Effector memory CD4-positive, alpha-beta T cell (primary cell): ENCODE measurements at places on chromosomes 1 and 21.
A peak's percentile ranks its signal among the peaks of the same experiment; 100 is the strongest.

GRCh38 chr1:230301822-230302221 lies 124.3 kb downstream of the PGBD5 start:
- no peak overlapping the region for H3K4me3 ChIP-seq
- no peak for DNase-seq
- no peaks in the 10 kb centered on the region for H3K27me3 ChIP-seq
- H3K36me3 ChIP-seq: no peaks in the 10 kb centered on the region

- no peak for DNase-seq
- H3K4me1 ChIP-seq: no peaks in the 10 kb centered on the region
- no peaks in the 10 kb centered on the region for H3K27me3 ChIP-seq
- H3K36me3 ChIP-seq: no peaks in the 10 kb centered on the region
- H3K4me3 ChIP-seq: no peak overlapping the region
These were observed 56.5 kb downstream of the CAMSAP2 start for GRCh38 chr1:200795156-200795555.

DNA sequence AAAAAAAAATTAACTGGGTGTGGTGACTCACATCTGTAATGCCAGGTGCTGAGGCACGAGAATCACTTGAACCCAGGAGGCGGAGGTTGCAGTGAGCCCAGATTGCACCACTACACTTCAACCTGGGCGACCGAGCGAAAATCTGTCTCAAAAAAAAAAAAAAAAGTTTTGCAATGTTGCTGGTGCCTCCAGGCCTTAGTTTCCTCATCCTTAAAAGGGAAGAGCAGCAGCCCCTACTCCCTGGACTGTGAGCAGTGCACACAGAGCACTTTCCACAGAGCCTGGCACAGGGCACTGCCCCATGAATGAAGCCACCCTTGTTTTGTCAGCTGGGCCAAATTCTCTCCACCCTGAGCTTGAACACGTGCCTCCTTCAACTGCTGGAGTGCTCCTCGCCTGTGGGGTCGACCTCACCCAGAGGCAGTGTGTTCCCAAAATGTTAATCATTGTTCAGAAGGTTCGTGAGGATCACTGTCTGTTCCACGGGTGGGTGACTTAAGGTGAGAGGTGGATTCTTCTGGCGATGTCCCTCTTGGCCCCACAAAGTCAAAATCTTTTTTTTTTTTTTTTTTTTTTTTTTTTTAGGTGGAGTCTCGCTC lies 152.1 kb upstream of the TMEM51 start:
- no peak overlapping the region for H3K4me3 ChIP-seq
- no peaks in the 10 kb centered on the region for H3K27me3 ChIP-seq
- DNase-seq: no peak
- no peak overlapping the region for H3K27ac ChIP-seq
- H3K4me1 ChIP-seq: no peaks in the 10 kb centered on the region

DNA sequence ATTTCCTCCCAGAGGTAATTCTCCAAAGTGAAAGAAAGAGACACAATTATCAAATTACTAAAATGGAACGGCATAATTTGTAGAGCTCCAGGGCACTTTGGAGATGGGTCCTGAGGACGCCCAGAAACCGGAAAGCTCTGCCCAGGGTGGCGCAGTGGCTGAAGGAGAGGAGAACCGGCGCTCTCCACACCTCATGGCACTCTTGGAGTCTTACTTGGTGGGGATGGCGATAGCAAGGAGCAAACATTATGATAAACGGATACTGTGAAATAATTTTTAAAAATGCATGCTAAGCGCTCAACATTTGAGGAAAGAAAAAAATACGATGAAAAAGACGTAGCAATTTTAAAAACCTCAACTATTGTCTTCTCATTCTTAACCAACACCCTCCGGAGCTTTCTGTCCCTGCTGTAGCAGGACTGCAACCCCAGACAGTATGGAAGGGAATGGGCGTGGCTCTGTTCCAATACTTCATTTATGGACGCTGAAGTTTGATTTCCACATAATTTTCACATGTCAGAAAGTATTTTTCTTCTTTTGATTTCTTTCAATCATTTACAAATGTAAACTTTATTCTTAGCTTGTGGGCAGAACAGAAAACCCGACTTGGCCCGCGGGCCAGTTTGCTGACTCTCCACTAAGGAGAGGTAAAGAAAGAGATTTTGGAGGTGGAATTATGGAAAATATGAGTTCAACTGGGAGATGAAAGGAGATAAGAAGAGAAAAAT lies 1.1 kb downstream of the S100A11 start:
- peak overlapping the region; percentile 95 for H3K27ac ChIP-seq
- H3K27me3 ChIP-seq: no peaks in the 10 kb centered on the region
- peaks cover 35% of the 10 kb centered on the region for H3K4me1 ChIP-seq
- DNase-seq: no peak
- peaks cover 29% of the 10 kb centered on the region for H3K36me3 ChIP-seq

- no peak overlapping the region for H3K4me3 ChIP-seq
- no peaks in the 10 kb centered on the region for H3K27me3 ChIP-seq
- no peak for DNase-seq
- no peak overlapping the region for H3K27ac ChIP-seq
- peaks cover 25% of the 10 kb centered on the region for H3K4me1 ChIP-seq
- no peaks in the 10 kb centered on the region for H3K36me3 ChIP-seq
These were observed 52.6 kb downstream of the RUNX1 start for GRCh38 chr21:34996304-34997101.
